ENCODE measurements at places on chromosomes 13 and 19.

- ATAC-seq, result no peak
Measured at GRCh38 chr19:8663920-8664670, 33.7 kb downstream of the NFILZ start.

- no peak for ATAC-seq
Measured at GRCh38 chr19:47266401-47266941, 8.2 kb upstream of the INAFM1 start.

GRCh38 chr13:97342136-97342535 lies 91.8 kb upstream of the RAP2A start:
- ATAC-seq, result no peak

GRCh38 chr19:45402298-45403061 lies 2.4 kb downstream of the PPP1R13L start:
- no peak for ATAC-seq

- no peak for ATAC-seq
Measured at GRCh38 chr19:42363614-42364346, 26.3 kb downstream of the CNFN start.

GRCh38 chr19:45791744-45792469 lies 738 bp downstream of the DMWD start:
- no peak for ATAC-seq

GRCh38 chr13:85108356-85108755 lies 690.9 kb downstream of the SLITRK6 start:
- no peak for ATAC-seq

- no peak for ATAC-seq
Measured at GRCh38 chr13:53207556-53207955, 178.9 kb downstream of the OLFM4 start.

DNA sequence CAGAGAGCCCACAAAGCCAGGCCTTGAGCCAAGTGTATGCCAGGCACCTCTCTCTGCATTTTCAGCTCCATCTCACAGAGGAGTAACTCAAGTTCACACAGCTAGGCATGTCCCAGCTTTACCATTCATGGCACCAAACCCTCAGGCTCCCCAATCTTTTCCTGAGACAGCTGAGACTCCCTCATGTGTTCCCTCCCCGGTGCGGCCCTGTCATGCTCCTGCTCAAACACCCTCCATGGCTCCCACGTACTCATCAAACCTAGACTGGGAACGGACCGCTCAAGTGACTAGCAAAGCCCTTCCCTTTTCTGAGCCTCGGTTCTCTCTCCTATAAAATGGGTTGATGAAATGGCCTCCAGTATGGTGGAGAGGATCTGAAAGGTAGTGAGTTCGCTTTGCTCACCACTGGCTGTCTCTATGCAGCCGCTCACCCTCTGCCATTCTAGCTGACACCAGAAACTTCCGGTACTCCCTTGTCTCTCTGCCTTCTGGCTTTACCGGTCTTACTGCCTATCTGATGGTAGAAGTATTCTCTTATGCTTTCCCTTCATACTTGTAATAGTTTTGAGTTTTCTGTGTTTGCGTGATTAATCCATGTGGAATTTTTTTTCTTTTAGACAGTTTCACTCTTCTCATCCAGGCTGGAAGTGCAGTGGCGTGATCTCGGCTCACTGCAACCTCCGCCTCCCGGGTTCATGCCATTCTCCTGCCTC lies 7.8 kb upstream of the SLC44A2 start:
- ATAC-seq, result no peak

DNA sequence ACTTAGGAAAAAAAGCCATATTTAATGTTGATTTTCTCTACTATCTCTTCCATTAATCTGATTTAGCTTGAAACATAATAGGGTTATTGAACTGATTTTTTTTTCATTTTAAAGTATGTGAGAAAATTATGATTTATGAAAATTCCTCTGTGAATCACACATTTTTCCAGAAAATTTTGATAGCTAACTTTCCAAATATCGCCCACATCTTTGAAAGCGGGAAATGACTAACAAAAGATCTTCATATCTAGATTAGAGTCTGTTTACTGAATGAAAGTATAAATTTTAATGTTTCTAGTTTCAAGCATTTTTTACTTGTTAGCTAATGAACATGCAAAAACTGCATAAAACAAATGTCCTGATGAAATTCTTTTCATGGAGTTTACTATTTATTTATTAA lies 97.4 kb downstream of the POSTN start:
- ATAC-seq, result no peak

GRCh38 chr13:105920370-105920769 lies 615.1 kb downstream of the EFNB2 start:
- ATAC-seq, result no peak

DNA sequence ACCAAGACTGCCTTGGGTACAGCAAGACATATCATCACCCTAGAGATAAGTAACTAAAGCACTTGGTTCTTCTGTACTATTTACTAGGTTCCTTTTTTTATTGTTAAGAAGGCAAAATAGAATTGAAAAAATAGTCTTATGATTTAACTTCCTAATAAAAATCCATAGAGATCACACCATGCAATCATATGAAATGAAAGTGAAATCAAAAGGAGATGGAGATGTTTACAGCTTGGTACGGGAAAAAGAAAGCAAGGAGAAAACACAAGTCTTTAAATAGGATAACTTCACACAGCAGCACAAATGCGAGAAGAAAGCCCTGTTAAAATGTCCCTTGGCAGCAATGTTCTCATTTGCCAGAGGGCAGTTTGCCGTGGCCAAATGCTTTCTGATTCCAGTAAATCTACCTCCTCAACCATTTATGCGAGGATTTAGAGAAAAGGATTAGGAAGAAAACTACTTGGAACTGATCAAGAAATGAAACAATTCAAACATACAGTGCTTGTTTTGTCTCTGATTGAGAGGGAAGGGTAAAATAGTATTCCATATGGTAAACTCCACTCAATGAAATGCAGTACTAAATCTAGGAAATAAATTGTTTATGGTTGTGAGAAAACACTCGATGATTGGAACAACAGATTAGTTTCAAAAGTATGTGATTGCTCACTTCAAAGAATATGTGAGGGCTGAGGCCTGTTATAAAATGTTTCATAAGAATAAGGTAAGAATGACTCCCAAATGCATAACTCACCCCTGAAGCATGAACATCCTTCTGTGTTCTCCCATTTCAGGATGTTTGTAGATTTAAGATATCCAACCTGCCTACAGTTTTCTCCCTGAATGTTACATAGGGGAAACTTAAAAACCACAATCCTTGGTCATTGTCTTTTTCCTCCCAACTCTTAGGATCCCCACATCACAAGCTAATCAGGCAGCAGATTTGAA lies 487.8 kb downstream of the DACH1 start:
- ATAC-seq, result no peak

DNA sequence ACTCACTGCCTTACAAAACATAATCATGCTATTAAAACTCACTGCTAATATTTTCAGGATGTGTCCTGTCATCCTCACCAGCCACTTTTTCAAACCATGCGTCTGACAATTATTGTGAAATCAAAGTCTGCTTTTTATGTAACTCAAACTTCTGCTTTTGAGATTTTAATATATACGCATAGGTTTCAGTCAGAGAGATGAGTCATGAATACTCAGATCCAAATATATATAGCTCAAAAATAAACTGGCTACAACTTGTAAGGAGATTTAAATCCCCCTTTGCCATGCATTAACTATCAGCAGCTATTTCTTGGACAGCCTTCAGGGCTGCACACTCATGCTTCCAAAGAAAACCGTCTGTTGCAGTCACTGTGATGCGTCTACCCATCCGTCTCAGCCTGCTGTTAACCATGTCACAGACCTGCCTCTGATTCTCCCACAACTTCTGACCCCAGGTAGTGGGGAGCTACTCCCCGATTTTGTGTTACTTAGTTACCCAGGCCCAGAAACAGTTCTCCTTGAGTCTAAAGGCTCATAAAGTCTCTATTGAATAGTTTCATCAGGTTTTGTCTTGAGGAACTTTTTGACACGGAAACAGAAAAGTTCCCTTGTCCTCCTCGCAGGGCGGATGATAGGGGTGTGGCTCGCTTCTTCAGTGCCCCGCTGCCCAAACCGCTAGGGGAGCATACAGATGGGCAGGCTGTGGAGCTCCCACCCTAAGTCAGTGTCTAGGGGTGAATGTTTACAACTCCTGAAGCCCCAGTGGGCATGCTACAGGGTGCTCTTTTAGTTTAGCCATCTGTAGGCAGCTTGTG lies 33.8 kb upstream of the SGCG start:
- ATAC-seq, result peak; percentile 58

GRCh38 chr19:17794412-17794730 lies 567 bp upstream of the B3GNT3 start:
- ATAC-seq, result no peak

DNA sequence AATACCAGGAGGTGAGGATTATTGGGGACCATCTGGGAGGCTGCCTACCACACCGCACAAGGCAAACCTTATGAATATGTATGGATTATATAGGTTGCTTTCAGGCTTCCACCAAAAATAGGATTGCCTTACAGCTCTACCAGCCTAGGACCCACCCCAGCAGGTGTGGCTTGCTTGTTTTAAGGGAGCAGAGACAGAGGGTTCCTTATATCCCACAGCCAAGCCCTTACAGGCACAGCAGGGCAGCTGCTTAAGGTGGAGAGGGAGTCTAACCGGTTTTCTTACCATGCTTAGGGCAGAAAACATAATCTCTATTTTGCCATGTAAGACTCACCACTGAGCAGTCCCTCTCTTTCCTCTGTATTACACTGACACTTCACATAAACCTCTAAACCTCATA lies 16.1 kb upstream of the TTYH1 start:
- no peak for ATAC-seq

DNA sequence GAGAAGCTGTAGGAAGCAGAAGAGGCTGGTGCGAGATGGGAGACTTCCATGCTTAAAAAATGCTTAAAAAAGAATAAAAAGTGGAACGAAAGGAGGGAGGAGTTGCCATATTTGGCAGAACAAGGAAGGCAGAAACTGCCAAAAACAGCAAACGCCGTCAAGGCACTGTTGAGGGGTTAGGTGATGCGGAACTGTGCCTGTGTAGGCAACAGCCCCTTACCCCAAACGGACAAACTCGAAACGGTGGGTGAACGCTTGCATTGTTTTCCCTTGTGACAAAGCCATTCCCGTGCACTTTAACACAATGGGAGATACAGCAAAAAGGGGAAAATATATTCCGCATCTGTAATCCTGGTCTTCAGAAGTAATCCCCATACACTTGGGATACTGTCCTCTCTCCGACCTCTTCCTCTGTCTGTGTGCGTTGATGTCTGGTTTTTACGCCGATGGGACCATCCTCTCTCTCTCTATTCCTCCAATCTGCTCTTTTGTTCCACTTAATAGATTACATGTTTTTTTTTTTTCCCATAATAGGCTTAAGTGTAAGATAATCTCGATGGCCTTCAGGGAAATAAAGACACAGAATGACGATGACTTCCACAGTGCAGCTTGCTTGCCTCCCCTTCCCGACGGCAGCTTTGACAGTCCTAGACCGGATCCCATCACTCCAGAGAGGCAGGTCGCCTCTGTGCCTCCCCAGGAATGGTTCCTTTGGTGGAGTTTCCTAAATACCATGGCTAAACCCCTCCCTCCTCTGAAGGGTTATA lies 132.7 kb upstream of the RNF113B start:
- ATAC-seq, result no peak

DNA sequence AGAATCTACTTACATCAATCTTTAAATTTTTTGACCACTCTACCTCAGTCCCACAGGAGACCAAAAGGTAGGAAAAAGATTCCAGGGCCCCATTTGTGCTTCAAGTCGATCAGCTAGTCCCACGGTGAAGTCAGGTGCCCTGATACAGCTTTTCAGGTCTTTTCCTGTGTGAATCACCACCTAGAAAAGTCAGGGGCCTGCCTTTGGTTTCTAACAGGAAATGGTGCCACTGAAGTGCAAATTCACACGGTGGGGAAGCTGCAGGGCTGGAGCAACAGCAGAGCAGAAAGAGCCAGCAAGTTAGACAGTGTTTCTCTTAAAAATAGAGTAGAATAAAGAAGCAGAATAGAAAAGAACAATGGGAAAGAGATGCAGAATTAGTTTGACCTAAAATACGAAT lies 107.5 kb downstream of the KLF12 start:
- ATAC-seq, result no peak

GRCh38 chr13:91816263-91816807 lies 417.9 kb downstream of the GPC5 start:
- ATAC-seq, result no peak

- ATAC-seq, result no peak
Measured at GRCh38 chr19:40165362-40165937, 25.8 kb upstream of the MAP3K10 start.

GRCh38 chr19:43806848-43807247 lies 4.6 kb upstream of the LYPD5 start:
- ATAC-seq, result no peak

DNA sequence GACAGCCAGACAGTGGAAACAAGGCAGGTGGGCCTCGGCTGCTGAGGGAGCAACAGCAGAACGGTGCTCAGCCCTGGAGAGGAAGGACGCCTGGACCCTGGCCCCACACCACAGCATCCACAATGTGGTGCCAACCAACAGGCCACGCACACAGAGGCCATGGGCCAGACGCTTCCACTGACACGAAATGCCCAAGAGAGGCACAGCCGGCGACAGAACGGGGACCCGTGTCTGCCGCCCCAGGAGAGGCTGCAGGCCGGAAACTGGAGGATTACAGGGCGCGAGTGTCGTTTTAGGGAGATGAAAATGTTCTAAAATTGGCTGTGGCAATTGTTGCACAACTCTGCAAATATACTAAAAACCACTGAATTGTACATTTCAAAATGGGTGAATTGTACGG lies 69.7 kb downstream of the RASA3 start:
- no peak for ATAC-seq

- peak; percentile 38 for ATAC-seq
Measured at GRCh38 chr19:17778251-17778967, 16.5 kb upstream of the B3GNT3 start.

DNA sequence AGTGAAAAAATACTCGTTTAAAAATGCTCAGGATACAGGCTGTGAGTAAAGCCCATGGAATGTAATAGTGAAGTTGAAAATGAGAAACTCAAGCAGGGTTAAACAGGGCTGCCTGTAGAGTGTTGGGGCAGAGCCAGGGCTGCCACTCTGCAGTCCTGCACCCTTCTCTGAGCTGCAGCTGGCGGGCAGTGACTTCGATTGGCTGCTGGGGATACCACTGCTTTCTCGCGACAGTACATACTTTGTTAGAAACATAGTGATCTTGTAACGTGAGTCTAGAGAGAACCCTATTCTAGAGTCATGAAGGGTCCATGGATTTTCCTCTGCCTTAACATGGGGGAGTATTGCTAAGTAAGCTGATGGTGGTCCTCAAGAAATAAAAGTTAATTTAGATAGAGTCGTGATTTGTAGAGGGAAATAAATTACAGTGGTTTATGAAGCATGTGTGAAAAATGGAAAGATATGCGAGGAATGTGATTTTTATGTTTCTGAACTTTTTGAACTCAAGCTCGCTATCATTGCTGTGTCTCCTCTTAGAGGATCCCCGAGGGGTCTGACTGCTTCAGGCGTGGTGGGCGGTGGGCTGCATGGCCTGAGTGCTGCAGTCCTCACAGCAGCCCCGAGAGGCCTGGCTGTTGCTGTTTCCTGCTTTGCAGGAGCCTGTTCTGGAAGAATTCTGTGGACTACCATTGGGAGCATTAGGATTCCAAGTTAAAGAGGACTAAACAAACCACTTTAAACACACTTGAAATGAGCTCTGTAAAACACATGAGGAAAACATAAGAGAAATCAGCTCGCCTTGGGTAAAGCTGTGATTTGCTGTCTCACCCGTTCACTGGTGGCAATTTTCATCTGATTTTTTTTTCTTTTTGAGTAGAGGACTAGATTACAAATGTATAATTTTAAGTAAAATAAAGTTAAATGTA lies 95.7 kb downstream of the ARHGEF7 start:
- peak; percentile 67 for ATAC-seq

- no peak for ATAC-seq
Measured at GRCh38 chr13:86830046-86830445, 841.1 kb upstream of the SLITRK5 start.

GRCh38 chr19:13085666-13086065 lies 17.0 kb downstream of the LYL1 start:
- no peak for ATAC-seq

- no peak for ATAC-seq
Measured at GRCh38 chr13:31699650-31700049, 39.7 kb upstream of the RXFP2 start.
